Uterus (tissue), 4 donors: ENCODE measurements at places on chromosomes 11 and 22. TPM values are rescaled to one million over a fixed set of nuclear protein-coding genes. Genes with fewer than 3 reads are reported as not detected.

SLC22A6 gene
- total RNA-seq, result not detected

EHF gene
- total RNA-seq, result 2.2 TPM

GLYAT gene
- total RNA-seq, result not detected

HEPN1 gene
- not detected for total RNA-seq

BAIAP2L2 gene
- total RNA-seq, result 1.7 TPM

DAGLA gene
- 5.4 TPM for total RNA-seq

GRIA4 gene
- total RNA-seq, result not detected

OR52N1 gene
- total RNA-seq, result not detected

ART1 gene
- total RNA-seq, result not detected

PTGDR2 gene
- 0.21 TPM for total RNA-seq

B4GALNT4 gene
- 39.7 TPM for total RNA-seq

SELENOO gene
- total RNA-seq, result 5.9 TPM

COMMD9 gene
- 30.2 TPM for total RNA-seq

TMEM191C gene
- 0.28 TPM for total RNA-seq

ACAD8 gene
- total RNA-seq, result 16.5 TPM

CATSPER1 gene
- total RNA-seq, result not detected

DEPDC7 gene
- not detected for total RNA-seq

SCN2B gene
- total RNA-seq, result not detected
